ENCODE measurements at places on chromosomes 4 and X.

- no peak for DNase-seq
Observed at GRCh38 chr4:101711590-101712260, 78.8 kb upstream of the BANK1 start.

DNA sequence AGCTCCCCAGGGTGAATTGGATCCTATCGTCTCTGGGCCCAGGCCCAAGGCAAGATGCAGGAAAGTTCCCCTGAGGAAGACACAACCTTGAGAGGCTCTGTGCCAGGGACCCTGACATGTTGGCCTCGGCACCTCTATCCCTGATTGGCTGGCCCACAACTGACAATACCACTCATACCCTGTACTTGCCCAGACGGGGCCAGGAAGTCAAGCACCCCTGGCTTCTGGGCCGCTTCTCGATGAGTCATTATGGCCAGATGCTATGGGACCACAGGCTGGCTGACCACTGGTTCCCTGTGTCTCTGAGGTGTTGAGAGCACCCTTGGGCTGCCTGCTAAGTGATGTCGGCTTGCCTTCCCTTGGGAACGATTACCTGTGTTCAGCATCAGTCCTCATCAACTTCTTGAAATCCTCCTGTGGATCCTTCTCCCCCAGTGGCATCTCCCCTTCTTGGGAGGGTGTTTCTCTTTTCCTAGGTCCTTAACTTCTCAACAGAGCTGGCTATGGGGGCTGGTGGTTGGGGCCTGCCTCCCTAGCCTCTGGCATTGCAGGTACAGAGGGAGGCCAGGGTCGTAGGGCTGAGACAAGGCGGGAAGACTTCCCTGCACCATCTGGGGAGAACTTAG, 54.5 kb upstream of the MAMLD1 start:
- DNase-seq, result no peak

DNA sequence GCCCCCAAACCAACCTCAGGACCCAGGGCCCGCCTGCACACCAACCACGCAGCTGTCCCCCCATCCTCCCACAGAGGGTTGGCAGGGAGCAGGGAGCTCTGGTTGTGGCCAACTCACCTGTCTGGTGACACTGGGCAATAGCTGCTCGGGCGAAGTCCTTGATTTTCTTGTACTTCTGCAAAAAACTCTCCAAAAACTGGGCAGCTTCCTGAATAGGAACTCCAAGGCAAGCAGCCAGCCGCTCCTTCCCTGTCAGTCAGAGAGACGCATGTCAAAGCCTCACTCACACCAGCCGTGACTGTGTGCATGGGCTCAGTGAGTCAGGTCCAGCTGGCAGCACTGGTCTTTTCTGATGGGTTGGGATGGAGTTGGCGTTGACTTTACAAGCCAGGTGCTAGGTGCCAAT, 26.4 kb downstream of the NAT8L start:
- DNase-seq, result no peak

DNA sequence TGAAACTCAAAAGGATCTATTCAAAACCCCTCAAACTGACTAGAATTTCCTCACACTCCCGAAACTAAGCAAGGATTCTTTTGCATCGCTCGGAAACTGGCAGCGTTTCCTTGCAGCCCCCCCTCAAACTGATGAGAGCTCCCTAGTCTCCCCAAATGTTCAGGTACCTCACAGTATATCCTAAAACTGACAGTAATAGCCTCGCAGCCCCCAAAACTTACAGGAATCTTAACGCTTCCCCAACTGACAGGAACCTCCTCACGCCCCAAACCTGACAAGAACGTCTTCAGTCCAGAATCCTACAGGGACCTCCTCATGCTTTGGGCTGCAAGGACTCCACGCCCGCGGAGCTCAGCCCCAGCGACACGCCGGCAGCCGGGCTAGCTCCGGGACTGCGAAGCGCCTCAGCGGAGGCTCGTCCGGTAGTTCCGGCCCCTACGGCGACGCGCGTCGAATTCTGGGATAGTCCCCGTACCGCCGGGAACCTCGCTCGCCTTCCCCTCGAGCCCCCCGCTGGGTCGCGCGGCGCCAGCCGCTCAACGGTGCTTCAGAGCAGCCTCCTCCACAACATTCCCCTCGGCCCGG, 640 bp downstream of the PHF8 start:
- DNase-seq, result peak; percentile 58

DNA sequence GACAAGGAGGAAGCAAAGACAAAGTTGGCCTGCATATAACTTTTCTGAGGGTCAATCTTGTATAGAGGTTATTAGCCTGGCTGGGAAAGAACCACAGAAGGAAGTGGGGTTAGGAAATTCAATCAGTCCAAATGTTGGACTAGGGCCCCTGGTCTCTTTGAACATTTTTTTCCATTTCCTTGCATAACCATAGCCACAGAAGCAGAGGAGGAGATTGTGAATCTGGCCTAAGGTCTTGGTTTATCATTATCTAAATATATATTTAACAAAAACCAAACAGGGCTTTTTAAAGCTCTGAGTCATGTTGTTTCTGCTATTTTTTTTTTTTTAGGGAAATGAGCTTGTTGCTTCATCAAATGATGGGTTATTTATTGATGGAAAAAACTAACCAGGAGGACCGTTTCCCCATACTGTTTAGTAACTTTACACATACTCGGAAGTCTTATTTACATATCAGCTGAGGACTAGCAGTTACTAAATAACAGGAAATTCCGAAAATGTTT, 97.7 kb upstream of the ACSL4 start:
- DNase-seq, result peak; percentile 72

- DNase-seq, result no peak
Observed at GRCh38 chr4:77992581-77992980, 64.5 kb upstream of the FRAS1 start.

GRCh38 chrX:138191998-138192397, 519.5 kb downstream of the FGF13 start:
- DNase-seq, result peak; percentile 51

DNA sequence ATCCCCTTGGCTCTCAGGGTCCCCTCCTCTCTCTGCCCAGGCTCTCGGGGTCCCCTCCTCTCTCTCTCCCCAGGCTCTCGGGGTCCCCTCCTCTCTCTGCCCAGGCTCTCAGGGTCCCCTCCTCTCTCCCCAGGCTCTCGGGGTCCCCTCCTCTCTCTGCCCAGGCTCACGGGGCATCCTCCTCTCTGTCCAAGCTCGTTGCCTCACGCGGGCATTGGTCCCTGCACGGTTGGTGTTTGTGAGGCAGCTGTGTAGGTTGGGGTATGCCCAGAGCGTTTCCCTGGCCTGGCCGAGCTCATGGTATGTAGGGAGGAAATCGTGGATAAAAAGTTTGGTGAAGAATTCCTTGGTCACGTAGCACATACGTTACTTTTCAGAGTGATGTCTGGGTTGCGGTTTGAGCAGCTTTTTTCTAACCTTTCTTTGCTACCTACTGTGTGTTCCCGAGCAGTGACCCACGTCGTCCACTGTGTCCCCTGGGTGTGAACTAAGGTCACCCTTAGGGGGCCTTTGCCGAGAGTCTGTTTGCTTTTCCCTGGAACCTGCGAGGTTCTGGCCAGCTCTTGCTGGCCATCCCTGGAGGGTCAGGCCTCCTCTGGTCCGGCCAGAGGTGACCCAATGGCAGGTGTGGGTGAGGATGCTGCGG, 36.6 kb downstream of the PCGF3 start:
- no peak for DNase-seq

DNA sequence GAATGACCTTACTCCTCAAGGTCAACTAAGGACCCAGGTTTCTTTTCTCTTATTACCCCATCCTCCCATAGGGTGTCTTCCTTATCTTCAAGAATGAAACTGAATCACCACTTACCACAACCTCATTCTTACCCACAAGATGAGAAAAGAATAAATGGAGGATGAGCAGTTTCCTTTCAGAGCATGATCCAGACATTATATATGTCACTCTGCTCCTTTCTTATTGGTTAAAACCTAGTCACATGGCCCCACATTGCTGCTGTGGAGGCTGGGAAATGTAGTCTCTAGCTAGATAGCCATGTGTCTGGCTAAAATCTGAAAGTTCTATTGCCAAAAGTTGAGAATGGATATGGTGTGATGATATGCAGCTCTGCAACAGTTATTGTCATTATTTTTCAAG, 62.4 kb upstream of the RAI2 start:
- peak; percentile 1 for DNase-seq

GRCh38 chrX:12494400-12495138, 296.6 kb upstream of the PRPS2 start:
- no peak for DNase-seq

DNA sequence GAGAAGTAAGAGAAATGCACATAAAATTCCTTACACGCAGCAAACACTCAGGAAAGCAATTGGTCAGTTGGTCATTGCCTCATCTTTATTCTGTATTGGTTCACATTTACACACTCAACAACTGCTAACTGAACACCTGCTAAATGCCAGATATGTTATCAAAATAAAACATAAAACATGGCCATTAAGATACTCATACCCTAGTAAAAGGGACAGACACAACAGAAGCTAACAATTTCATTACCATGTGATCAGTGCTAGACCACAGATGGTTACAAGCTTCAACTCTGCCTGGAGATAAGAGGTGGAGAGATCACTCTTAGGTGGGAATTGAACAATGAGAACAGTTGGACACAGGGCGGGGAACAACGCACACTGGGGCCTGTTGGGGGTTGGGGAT, 26.2 kb downstream of the TEC start:
- no peak for DNase-seq

GRCh38 chr4:178414881-178415446, 972.7 kb upstream of the AGA start:
- DNase-seq, result no peak

GRCh38 chr4:107050525-107051135, 14.5 kb upstream of the DKK2 start:
- peak; percentile 16 for DNase-seq
